ENCODE measurements at places on chromosomes 12 and 14.

- no peak overlapping the region for H3K4me3 ChIP-seq
- peaks cover 5% of the 10 kb centered on the region for H3K4me1 ChIP-seq
- H3K36me3 ChIP-seq: no peaks in the 10 kb centered on the region
- DNase-seq: no peak
- no peak overlapping the region for H3K27ac ChIP-seq
- H3K27me3 ChIP-seq: no peaks in the 10 kb centered on the region
These were observed 459.6 kb upstream of the RGS6 start for GRCh38 chr14:71472356-71473340.

- H3K4me1 ChIP-seq: no peaks in the 10 kb centered on the region
- H3K27me3 ChIP-seq: no peaks in the 10 kb centered on the region
- H3K27ac ChIP-seq: no peak overlapping the region
- no peaks in the 10 kb centered on the region for H3K36me3 ChIP-seq
- DNase-seq: no peak
These were observed 957.9 kb upstream of the USP15 start for GRCh38 chr12:61302282-61302681.

DNA sequence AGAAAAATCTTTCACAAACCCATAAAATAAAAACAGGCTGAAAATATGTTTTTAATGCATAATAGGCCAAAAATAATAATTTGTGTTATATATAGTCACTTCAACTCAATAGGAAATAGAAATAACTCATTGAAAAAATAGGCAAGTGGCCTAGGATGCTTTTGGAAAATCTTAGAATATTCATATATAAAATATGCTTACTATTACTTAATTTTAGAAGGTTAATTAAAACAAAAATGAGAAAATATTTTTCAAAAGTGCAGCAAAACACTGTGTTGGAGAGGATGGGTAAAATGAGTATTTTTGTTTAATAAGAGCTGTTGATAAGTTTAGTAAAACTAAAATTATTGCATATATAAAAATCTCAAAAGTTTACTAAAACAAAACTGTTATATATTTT is 308.0 kb upstream of the ATXN7L3B start:
- no peak overlapping the region for H3K4me3 ChIP-seq
- H3K36me3 ChIP-seq: no peaks in the 10 kb centered on the region
- no peaks in the 10 kb centered on the region for H3K27me3 ChIP-seq

DNA sequence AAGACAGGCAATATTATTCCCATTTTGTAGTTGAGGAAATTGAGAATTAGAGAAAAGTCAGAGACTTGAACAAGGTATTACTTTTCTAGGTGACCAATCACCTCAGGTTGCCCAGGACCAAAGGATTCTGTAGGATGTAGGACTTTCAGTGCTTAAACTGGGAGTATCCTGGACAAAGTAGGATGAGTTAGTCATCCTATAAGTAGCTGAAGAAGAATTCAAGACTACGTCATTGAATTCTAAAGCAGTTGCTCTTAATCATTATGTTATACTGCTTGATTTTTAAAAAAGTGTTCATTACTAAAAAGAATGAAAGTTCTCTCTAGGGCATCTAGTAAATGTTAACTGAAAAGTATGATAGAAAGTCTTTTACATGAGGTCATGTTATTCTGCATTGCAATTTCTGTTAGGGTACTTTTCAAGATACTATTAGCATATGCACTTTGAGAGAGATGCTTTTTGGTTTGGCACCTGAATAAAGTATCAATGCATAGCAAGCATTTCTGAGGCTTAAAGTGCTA is 101.7 kb downstream of the RTN1 start:
- H3K36me3 ChIP-seq: no peaks in the 10 kb centered on the region
- H3K27me3 ChIP-seq: no peaks in the 10 kb centered on the region
- H3K4me3 ChIP-seq: no peak overlapping the region
- H3K4me1 ChIP-seq: no peaks in the 10 kb centered on the region
- no peak overlapping the region for H3K27ac ChIP-seq

DNA sequence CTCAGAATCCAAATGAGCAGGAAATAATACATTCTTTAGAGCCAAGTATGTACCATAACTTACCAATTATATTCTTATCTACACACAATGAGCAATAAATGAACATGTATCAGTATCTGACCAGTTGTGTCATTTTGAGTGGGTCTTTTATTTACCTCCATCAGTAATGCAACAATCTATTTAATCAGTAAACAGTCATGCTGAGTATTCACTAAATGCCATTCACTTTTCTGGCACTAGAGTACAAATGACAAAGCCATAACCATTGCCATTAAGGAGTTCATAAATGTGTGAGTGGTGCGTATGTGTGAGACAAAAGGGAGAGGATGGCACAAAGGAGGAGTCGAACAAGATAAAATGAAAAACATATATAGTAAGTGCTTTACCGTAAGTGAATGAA is 1.5 kb upstream of the STRAP start:
- H3K27me3 ChIP-seq: no peaks in the 10 kb centered on the region
- no peak for DNase-seq
- no peaks in the 10 kb centered on the region for H3K36me3 ChIP-seq
- H3K4me3 ChIP-seq: no peak overlapping the region
- peaks cover 22% of the 10 kb centered on the region for H3K4me1 ChIP-seq

DNA sequence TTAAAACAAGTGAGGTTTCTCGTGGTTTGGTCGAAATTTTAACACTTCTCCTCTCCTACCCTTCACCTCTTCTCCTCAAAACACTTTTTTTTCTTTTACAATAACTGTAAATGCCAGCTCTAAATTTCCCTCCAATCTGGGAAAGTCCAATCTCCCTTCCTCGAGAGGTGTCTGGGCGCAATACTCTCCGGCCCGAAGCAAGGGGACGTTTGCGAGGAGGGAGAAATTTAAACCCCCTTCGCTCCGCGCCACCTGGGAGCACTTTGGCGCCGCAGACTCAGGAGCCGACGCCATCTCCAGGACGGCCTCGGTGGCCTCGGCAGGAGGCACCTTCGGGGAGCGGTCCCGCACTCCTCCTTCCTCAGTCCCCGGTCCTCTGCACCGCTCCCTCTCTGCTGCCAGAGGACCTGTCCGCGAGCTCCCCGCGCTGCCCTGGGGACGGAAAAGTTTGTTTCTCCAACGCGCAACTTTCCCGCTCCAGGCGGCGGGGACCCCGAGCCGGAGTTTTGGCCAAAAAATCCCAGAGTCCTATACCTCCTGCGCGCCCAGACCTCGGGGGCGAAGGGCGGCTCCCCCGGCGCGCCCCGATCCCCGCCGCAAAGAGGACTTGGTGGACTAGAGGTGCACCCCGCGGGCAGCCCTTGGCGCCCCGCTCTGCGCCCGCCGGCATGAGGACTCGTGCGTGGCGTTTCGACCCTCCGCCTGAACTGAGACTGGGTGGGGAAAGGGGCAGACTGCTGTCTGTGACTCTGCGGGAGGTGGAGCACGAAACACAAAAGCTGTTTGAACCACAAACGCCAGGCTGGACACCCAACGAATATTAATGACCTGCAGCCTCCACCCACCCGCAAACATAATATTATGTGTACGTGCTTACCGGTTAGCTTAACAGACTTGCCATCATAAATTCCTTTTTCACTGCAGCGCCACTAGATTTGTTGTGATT is 95.2 kb upstream of the HMGA2 start:
- no peak overlapping the region for H3K27ac ChIP-seq
- H3K36me3 ChIP-seq: no peaks in the 10 kb centered on the region
- peaks cover 16% of the 10 kb centered on the region for H3K27me3 ChIP-seq

DNA sequence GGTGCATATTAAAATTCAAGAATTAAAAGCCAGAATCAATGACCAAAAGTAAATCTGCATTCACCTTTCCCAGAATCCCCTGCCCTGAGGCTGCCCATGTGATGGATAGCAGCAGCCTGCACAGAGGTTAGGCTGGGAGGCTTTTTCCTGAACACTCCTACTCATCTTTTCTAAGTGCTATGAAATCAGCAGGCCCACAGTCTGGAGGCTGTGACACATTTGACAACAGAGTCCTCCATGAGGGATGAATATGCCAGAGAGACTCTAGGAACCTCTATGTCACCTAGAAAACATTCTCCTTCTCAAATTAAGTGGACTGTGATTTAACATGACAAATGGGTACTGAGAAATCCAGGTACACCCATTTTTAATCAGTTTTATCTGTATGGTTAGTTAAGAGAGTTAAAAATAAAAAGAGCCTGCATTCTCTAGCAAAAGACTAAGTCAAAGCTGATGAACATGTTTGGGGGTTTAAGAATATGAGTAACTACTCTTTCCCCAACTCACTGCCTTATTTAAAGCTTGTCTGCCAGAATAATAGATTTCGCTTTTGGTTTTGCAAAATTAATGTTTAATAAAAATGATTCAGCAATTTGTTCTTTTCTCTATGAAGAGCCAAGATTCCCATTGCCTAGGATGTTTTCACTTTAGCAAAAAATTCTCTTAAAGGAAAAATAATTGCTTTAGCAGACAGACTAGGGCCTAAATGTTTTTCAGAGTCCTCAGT is 115.0 kb downstream of the RTN1 start:
- no peaks in the 10 kb centered on the region for H3K4me1 ChIP-seq
- no peak for DNase-seq
- no peak overlapping the region for H3K4me3 ChIP-seq
- no peak overlapping the region for H3K27ac ChIP-seq
- no peaks in the 10 kb centered on the region for H3K36me3 ChIP-seq
- H3K27me3 ChIP-seq: no peaks in the 10 kb centered on the region

- no peaks in the 10 kb centered on the region for H3K4me1 ChIP-seq
- no peak overlapping the region for H3K27ac ChIP-seq
- peaks cover 11% of the 10 kb centered on the region for H3K36me3 ChIP-seq
- H3K4me3 ChIP-seq: no peak overlapping the region
- no peaks in the 10 kb centered on the region for H3K27me3 ChIP-seq
These were observed 111.9 kb downstream of the LRRK2 start for GRCh38 chr12:40336573-40337199.

DNA sequence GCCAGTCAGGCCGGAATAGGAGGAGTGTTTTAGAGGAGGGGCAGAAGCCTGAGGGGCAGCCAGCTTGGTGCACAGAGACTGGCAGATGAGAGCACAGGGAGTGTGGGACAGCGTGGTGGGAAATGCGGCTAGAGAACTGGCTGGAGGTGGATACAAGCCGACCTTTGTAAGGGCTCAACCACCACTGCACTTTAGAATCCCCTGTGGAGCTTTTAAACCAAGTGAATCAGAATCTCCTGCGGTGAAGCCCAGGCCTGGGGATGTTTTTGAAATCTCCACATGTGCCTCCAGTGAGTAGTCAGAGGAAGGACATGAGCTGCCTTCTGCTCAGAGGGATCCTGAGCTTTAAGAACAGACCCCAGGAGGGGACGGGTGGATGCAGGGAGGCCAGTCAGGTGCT is 10.9 kb upstream of the PCED1B start:
- no peaks in the 10 kb centered on the region for H3K27me3 ChIP-seq
- no peak for DNase-seq
- no peaks in the 10 kb centered on the region for H3K4me1 ChIP-seq
- no peaks in the 10 kb centered on the region for H3K36me3 ChIP-seq
- H3K27ac ChIP-seq: no peak overlapping the region

DNA sequence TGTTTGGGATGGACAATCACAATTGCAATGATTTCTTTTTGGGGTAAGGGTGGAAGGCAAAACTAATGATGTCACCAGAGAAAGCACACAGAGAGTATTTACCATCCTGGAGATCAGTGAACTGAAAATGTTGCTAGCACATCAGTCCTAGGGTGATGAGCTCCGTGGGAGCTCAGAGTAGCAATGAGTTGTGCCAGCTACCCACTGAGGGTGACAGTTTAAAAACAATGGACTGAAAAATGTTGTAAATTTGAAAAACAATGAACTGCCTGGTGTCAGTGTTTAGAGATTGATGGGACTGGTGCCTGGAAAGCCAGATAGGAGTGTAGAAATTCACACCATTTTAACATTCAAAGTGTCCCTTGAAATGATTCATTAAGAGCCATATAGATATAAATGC is 198.5 kb downstream of the ATP23 start:
- DNase-seq: no peak
- no peaks in the 10 kb centered on the region for H3K27me3 ChIP-seq
- no peaks in the 10 kb centered on the region for H3K36me3 ChIP-seq
- no peak overlapping the region for H3K4me3 ChIP-seq
- H3K4me1 ChIP-seq: no peaks in the 10 kb centered on the region

GRCh38 chr14:85587151-85587711 is 57.3 kb downstream of the FLRT2 start:
- no peak overlapping the region for H3K4me3 ChIP-seq
- H3K27me3 ChIP-seq: no peaks in the 10 kb centered on the region
- no peak for DNase-seq
- no peaks in the 10 kb centered on the region for H3K4me1 ChIP-seq
- H3K36me3 ChIP-seq: no peaks in the 10 kb centered on the region

DNA sequence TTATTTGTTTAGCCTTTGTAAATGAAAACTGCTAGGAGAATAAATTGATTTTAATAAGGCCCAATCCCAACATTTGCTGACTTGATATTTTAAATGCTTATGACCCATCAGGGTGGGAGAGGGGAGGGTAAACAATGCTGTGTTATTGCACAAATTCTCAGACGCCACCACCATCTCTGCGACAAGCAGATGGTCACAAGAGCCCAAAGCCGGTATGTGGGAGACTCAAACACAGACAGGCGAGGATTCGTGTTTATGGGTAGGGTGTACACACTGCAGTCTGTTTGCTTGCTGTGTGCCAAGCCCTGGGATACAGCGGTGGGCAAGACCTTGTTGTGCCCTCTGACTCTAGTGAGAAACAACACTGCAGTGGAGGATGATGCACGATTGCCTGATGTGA is 39.2 kb upstream of the PWP1 start:
- H3K27ac ChIP-seq: no peak overlapping the region
- no peak overlapping the region for H3K4me3 ChIP-seq
- H3K4me1 ChIP-seq: no peaks in the 10 kb centered on the region
- H3K36me3 ChIP-seq: no peaks in the 10 kb centered on the region
- DNase-seq: no peak

- no peaks in the 10 kb centered on the region for H3K36me3 ChIP-seq
- no peak overlapping the region for H3K4me3 ChIP-seq
- H3K27ac ChIP-seq: no peak overlapping the region
- H3K4me1 ChIP-seq: no peaks in the 10 kb centered on the region
- H3K27me3 ChIP-seq: no peaks in the 10 kb centered on the region
These were observed 27.3 kb upstream of the EMP1 start for GRCh38 chr12:13169272-13169671.

- H3K27ac ChIP-seq: no peak overlapping the region
- H3K36me3 ChIP-seq: no peaks in the 10 kb centered on the region
- DNase-seq: no peak
- no peak overlapping the region for H3K4me3 ChIP-seq
- H3K4me1 ChIP-seq: no peaks in the 10 kb centered on the region
- no peaks in the 10 kb centered on the region for H3K27me3 ChIP-seq
These were observed 383.0 kb downstream of the LRIG3 start for GRCh38 chr12:58537278-58537677.

DNA sequence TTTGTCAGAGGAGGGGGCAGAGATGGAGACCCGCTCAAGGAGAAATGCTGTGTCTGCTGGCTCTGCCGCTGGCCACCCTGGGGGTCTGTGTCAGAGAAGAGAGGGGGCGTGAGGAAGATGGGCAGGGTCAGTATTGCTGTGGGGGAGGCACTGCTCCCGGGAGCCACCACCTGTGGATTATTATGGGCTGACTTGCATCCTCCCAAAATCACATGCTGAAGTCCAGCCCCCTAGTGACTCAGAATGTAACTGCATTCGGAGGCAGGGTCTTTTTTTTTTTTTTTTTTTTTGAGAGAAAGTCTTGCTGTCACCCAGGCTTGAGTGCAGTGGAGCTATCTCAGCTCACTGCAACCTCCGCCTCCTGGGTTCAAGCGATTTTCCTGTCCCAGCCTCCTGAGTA is 12.3 kb downstream of the ABCD4 start:
- H3K27me3 ChIP-seq: no peaks in the 10 kb centered on the region
- H3K4me1 ChIP-seq: no peaks in the 10 kb centered on the region
- no peak overlapping the region for H3K4me3 ChIP-seq

- no peaks in the 10 kb centered on the region for H3K36me3 ChIP-seq
- no peaks in the 10 kb centered on the region for H3K27me3 ChIP-seq
- H3K4me1 ChIP-seq: no peaks in the 10 kb centered on the region
These were observed 224.2 kb upstream of the DIO3 start for GRCh38 chr14:101337053-101337452.
